Type B pancreatic cell (in vitro differentiated cells): ENCODE measurements at places on chromosomes 5 and 9.
A peak's percentile ranks its signal among the peaks of the same experiment; 100 is the strongest.

- DNase-seq, result no peak
Measured at GRCh38 chr5:140633501-140633900, 526 bp upstream of the CD14 start.

GRCh38 chr5:58314356-58315210, 145.3 kb downstream of the PLK2 start:
- DNase-seq, result no peak

GRCh38 chr9:34190996-34191892, 12.4 kb downstream of the UBAP1 start:
- peak; percentile 24 for DNase-seq

- DNase-seq, result no peak
Measured at GRCh38 chr5:124365361-124365801, 381.1 kb downstream of the ZNF608 start.

DNA sequence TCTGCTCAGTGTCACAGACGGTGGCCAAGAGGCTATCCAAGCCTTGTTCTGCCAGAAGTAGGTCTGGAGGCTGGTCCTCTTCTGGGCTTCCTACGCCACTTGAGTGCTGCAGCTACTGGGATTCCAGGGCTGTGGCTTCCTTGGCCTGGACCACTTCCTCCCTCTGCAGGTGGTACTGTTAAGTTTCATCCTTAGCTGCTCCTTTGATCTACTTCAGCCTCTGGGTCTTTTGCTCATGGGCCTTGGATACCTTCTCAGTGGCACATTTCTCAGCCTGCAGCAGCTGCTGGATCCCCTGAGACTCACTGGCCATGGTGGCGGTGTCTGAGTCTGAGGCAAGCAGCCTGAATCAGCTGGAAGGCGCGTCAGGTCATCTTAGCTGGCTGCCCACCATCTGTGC, 10.3 kb downstream of the CNOT8 start:
- DNase-seq, result no peak
